ENCODE measurements at places on chromosomes 5 and 9.

GRCh38 chr9:129910628-129911567 is 75.6 kb downstream of the USP20 start:
- no peak for DNase-seq

GRCh38 chr9:121662359-121662758 is 10.9 kb downstream of the DAB2IP start:
- DNase-seq, result no peak

GRCh38 chr9:92602413-92602812 is 66.6 kb upstream of the ECM2 start:
- DNase-seq, result no peak

- no peak for DNase-seq
These were observed 125.2 kb upstream of the CACNA1B start for GRCh38 chr9:137752426-137752825.

DNA sequence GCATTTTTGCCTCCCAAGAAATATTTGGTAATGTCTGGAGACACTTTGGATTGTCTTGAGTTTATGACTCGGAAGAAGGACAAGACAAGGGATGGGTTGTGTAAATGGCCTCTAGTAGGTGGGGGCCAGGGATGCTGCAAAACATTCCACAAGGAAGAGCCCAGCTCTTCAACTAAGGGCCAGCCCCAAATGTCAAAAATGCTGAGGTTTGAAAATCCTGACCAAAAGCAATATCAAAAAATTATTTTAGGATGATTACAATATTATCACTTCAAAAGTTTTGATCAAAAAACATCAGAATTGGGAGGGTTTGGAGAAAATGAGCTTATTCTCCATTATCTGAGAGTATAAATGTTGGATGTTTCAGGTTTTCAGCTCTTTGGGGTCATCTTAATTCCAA is 248.9 kb upstream of the SLC24A2 start:
- DNase-seq, result no peak

DNA sequence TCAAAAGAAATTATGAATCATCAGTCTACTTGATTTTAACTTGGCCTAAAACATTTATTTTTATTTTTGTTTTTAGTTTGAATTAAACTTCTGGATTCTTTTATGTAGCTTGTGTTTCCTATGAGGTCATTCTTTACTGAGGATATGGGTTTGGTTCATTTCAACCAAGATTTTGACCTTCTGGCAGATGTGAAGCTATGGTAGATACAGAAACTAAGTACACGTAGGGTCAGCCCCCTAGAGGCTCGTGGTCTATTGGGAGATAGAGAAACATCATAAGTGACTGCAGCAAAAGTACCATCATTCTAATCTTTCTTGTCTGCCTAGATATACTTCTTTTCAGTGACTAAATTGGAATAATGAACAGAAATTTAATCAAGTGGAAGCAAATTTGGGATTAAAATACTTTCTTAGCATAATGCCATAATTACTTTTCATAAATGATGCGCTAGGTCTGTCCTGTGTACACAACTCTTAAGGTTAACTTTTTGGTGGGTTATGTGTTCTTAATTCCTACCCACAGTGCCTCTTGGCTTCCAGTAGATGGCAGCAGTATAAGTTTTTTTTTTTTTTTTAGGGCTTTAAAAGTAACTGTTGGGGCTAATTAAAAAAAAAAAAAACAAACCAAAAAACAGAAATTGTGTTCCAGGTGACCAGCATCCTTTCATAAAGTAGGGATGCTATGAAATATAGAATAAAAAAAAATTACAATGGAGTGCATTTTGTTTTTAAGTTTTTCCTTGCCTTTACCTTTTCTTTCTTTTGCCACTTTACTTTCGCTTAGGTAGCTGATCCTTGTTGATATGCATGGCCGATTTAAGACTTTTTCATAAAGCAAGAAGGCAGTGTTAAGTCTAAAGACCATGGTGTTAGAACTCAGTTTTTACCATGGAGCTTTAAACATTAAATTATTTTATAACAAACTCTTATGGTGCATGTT is 49.9 kb downstream of the LRRTM2 start:
- peak; percentile 23 for DNase-seq

DNA sequence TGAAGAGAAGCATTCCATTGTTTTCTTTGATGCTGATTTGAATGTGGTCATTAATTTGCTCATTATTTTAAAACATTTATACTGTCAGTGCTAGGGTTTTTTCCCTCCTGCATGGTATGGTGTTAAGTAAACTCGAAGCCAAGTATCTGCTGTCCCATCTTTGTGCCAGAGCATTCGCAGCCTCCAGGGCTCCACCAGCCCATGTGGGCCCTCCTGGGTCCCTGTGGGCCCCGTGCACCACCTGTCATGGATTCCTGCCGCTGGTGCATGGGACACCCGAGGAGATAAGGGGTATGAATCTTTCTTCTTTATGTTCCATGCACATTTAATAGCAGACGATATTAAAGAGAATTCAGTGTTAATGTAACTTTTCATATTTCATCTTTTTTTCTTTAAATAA is 95.1 kb downstream of the TRIO start:
- no peak for DNase-seq

GRCh38 chr9:7137040-7137439 is 379.3 kb downstream of the KDM4C start:
- no peak for DNase-seq

- no peak for DNase-seq
These were observed 238.1 kb downstream of the ACTL7B start for GRCh38 chr9:108617676-108618075.

DNA sequence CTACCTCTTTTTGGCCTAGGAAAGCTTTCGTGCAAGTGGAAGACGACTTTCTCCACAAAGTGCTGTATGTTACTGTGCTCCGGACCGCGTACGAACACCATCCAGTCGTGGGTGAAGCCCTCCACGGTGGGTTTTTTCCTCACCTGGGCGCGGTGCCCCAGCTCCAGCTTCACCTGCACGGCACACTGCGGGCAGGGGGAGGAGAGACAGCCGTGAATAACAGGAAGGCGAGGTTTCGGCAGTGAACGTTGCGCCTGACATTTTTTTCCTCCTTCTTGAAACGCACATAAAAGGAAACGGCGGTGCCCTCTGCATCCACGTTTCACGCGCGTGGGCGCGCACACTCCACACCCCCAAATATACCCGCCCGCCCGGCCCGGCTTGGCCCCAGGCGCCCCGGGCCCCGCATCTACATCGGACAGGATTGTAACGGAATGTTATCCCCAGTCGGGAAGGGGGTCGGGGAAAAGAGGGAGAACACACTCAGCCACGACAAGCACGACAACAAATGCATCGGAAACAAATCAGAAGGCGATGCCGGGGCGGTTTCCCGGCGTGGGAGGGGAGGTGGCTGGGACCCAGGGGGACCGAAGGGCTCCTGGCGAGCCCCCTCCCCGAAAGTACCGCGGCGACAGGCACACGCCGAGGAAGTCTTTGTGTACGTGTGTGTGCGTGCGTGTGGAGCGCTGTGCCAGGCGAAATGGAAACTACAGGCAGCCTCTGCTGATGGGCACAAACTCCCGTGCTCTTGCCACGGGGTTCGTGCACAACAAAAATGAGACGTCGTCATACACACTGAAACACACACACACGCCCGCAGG is 1.4 kb downstream of the MLLT3 start:
- peak; percentile 72 for DNase-seq

GRCh38 chr5:132011622-132012343 is at the start of gene ACSL6:
TSS of gene ACSL6 (minus strand) at chr5:132011658. CDS start at chr5:132011553, 105 bp downstream.
- DNase-seq, result peak; percentile 42

- no peak for DNase-seq
These were observed 74.4 kb upstream of the ATP10B start for GRCh38 chr5:160926428-160926827.

- no peak for DNase-seq
These were observed 138.3 kb downstream of the HSD17B3 start for GRCh38 chr9:96163712-96164111.

DNA sequence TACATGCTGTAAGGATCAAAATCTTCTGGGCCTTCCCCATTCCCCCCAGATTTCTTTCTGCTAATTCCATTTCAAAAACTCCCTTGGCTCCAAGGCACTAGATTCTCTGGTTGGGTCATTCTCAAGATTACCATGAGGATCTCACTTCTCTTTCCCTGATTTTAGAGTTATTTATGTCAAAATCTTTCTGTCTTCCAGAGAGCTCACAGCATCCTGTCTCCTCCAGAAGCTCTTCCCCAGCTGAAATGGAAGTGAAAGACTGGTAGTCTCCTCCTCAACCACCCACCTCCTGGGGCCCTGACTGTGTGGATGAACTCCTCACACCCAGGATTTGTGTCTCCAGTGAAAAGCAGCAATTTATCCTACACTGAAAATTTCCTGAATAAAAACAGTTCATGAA is 11.9 kb upstream of the ZNF366 start:
- no peak for DNase-seq

GRCh38 chr9:137688261-137688660 is 69.5 kb downstream of the EHMT1 start:
- DNase-seq, result no peak

DNA sequence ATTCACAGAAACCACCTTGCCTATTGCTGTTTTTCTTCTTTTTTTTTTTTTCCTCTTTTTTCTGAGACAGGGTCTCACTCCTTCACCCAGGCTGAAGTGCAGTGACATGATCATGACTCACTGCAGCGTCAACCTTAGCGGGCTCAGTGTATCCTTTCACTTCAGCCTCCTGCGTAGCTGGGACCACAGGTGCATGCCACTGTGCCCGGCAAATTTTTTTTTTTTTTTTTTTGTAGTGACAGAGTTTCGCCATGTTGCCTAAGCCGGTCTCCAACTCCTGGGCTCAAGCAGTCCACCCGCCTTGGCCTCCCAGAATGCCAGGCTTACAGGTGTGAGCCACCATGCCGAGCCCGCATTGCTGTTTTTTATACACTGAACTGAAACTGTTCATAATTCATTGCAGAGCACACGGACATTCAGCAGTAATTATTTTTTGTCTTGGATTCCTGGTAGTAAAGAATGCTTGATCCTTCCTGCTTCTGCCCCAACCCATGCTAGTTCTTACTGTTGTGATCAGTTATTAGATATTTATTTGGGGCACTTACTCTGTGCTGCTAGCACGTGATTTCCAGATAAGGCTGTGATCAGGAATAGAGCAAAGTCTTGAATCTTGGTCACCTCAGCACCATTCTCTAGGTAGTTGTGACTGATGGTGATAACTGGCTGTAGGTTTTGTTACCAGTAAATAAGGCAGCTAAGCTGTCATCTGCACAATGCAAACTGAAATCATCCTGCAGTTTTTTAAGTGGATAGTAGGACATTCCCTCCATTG is 14.0 kb downstream of the MAP3K1 start:
- peak; percentile 48 for DNase-seq

GRCh38 chr9:38392235-38393127 is at the start of gene ALDH1B1:
TSS of gene ALDH1B1 (plus strand) at chr9:38392702. CDS start at chr9:38395749, 3,047 bp downstream.
- DNase-seq, result peak; percentile 36

- peak; percentile 32 for DNase-seq
These were observed 14.3 kb upstream of the JADE2 start for GRCh38 chr5:134510970-134511795.

- DNase-seq, result peak; percentile 50
These were observed 4.7 kb upstream of the PPP1R26 start for GRCh38 chr9:135474915-135475314.

DNA sequence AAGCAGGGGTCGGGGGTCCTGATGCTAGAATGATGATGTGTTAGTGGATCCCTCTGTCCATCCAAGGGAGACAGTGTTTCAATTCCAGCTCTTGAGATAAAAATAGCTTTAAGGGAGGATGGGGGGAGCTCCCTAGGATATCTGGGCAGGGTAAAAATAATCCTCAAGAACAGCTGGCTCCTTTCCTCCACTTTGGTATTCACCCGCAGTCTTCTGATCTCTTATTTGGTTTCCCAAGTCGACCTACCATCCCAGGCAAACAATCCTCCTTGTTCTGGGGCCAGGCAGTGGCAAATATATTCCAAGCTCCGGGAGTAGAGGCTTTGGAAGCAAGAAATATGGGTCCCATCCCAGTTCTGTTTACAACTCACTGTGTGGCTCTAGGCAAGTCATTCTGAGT is 14.5 kb upstream of the COL27A1 start:
- DNase-seq, result no peak

DNA sequence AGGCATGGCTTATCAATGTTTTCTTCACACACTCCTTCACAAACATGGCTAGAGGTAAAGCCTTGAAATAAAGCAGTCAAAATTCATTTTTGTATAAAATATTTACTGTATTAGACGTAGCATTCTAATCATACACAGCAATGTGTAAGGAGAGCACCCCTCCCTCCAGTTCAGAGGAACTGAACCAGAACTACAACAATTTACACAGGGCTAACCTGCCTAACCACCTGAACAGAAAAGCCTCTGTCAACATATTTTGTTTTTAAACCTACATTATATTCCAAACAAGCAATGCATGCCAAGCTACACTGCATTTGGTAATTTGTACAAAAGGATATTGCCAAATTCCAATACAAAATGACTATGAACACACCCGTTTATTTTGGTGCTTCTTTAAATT is 41.6 kb downstream of the MLLT3 start:
- DNase-seq, result no peak

- no peak for DNase-seq
These were observed 165.0 kb upstream of the FBXL17 start for GRCh38 chr5:108546939-108547338.

DNA sequence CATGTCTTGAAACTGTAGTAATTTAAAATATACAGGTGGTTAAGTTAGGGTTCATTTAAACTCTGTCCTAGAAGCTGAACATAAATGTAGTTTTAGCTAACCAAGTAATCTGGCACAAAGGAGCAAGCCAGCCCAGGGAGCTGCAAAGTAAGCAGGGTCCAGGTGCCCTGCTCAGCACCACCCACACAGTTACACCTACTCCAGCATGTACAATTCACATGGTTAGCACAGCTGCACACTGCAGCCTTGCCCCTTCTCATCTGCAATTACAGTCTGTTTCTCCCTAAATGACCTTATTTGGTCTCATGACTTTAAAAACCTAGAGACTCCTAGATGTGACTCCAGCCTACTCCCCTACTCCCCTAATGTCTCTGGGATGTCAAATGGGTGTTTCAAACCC is 128.4 kb downstream of the EPB41L4A start:
- no peak for DNase-seq

DNA sequence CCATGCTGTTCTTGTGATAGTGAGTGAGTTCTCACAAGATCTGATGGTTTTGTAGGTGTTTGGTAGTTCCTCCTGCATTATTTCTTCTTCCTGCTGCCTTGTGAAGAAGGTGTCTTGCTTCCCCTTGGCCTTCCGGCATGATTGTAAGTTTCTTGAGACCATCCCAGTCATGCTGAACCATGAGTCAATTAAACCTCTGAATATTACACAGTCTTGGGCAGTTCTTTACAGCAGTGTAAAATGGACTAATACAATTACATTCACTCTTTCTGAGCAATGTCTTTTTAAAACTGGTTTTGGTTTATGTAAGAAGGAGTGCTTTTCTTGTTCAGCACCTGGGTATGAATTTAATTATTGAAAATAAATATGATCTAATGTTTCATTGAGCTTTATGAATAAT is 50.7 kb upstream of the ARRDC3 start:
- DNase-seq, result no peak

DNA sequence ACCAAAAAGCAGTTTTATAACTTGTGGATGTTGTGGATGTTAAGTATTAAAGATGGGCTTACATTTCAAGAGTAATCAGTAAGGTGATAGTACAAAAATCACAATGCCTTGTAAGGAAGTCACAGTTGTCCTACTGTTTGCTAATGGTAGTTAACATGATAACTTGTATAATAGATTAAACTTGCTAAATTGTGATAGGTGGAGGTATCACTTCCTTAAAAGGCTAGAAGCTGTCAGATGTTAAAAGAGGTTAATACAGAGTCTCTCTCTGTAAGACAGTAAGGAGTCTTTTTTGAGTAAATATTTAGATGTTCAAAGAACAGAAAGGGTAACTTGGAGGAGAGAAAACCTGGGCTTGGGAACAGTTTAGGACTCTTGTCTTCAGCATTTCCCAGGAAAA is 14.2 kb upstream of the MACIR start:
- no peak for DNase-seq
